Stimulated activated CD4-positive, alpha-beta T cell treated with anti-CD3 and anti-CD28 coated beads, Interleukin-1b, Interleukin-23, amount 100 ng/mL, for 24 hours (primary cell): ENCODE measurements at places on chromosomes 11 and 22.

DNA sequence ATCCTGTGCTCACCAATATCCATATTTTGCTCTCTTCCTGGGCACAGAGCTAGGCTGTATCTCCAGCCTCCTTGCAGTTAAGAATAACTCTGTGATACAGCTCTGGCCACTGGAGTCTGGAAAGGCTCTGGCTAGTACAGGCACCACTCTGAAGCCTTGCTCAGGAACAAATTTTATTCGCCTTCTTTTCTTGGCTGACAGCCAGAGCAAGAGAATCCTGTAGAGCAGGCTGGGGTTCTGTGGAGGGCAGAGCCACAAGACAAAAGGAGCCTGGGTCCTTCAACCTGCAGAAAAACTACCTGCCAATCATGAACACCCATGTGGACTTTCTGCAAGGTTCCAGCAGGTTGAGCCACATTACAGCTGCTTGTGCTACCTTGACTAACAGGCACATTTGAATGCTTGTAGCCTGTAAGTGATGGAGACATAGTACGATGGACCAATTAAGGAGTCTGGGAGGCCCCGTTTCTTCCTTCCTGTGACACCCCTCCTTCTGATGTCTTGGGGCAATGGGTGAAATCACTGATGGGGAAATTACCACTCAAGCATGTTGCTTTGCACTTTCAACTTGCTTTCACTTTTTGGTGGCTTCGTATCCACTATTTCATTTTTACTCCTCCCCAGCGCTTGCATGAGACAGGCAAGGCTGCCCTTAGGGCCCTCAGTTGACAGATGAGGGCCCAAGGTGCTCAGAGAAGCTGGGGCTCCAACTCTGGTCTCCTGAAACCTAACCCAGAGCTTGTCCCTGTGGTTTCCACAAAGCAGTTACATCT lies 267.2 kb upstream of the SYN3 start:
- no peak for DNase-seq

DNA sequence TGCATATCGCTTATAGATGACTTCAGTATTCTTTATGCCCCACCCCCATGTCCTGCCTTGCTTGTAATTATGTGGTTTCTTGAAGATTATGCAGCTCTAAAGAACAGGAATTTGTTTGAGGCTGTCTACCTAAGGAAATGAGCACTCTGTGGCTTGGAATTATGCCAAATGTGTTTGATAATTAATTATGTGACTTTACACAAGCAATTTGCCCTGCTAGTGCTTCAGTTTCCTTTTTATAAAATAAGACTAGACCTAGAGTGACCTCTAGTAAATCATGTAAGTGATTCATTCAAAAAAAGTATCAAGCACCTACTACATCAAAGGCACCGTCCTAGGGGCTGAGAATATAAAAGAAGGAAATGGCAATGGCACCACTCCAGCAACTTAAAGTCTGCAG lies 491.5 kb upstream of the KIRREL3 start:
- DNase-seq = no peak

GRCh38 chr11:26778000-26778757 lies 56.3 kb upstream of the SLC5A12 start:
- DNase-seq = no peak

GRCh38 chr11:131662317-131662972 lies 292.0 kb downstream of the NTM start:
- no peak for DNase-seq

DNA sequence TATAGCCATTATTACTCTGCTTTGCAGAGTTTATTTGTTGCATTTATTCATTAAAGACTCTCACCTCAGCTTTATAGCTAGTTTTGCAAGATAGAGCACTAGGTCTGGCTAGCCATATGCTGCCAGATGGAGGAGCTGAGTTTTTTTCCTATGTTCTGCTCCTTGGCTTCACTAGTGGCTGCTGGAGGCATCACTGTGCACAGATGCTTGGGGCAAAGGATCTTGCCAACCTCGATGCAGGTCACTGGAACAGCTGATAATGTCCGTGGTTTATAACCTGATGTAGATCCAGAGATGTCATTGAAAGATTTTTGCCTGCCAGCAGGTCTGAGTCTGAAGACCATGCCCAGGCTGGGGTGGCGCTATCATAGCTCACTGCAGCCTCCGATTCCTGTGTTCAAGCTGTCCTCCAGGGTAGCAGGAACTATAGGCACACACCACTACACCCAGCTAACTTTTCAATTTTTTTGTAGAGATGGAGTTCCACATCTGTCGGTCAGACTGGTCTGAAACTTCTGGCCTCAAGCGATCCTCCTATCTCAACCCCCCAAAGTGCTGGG lies 63.2 kb downstream of the PACS1 start:
- DNase-seq = no peak

GRCh38 chr11:113201054-113201818 lies 113.1 kb upstream of the TTC12 start:
- DNase-seq = no peak

DNA sequence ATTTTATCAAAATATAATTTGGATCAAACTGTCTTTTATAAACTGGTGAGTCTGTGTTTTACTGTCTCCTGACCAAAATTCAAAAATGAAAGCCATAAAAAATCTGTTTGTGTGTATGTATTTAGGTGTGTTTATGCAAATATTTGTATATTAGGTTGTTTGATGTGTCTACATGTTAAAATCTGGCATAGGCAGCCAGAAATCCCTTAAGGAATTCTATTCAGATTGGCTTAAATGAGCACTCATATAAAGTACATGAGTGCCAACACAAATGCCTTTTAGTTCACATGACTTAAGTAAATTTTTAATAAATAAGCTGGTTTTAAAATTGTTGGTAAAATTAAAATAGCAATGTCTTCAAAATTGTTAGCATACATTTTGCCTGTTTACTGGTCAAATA lies 133.3 kb upstream of the GUCY1A2 start:
- no peak for DNase-seq

DNA sequence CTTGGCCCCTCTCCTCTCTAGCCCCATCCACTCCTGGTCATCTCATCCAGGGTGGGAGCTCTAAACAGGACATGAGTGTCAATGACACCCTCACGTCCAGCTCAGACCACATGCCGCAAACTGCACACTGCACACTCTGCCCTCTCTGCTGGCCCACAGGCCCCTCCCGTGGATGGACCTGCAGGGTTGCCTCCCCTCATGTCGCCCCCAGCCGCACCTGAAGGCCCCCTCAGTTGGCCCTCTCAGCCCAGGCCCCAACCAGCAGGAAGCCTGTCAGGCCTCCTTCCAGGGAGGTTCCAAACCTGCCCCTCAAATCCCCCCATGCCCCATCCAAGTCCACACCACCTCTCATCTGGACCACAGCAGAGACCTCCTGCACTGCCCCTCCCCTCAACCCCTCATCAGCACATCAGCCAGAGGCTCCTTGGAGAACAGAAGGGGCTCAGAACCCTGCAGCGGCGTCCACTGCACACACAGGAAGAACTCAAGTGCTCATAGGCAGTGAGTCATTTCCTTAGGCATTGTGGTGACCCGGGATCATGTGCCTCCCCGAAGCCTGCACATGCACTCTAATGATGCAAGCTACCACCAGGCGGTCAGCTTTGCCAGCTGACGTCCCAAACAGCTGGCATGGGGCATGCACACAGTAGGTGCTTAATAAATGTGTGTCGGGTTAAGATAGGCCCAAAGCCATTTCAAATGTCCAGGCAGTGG lies 12.9 kb upstream of the CDKN1C start:
- DNase-seq = no peak

DNA sequence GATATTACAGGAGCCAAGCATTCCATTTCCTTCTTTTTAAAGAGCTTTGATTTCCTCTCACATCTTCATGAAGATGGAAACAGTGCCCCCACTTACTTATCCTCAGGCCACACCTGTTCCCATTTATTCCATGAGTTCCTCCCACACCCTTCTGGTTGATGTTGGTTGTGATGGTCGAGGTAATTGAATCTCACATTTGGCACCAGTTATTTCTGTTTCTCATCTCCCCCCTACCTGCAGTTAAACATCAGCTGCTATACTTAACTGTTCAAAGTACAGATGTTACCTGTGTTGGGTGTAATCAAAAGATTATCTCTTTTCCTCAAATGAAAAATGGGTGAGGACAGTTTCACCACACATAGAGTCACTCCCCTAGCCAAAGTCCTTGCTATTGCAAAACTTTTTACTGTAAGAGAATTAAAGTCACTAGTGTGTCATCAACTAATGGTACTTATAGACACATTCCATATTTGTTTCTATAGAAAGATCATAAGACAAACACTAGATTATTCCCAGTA lies 1.9 kb downstream of the TMEM45B start:
- no peak for DNase-seq

- DNase-seq = no peak
These were observed 7.2 kb downstream of the GATD1 start for GRCh38 chr11:769887-770641.

DNA sequence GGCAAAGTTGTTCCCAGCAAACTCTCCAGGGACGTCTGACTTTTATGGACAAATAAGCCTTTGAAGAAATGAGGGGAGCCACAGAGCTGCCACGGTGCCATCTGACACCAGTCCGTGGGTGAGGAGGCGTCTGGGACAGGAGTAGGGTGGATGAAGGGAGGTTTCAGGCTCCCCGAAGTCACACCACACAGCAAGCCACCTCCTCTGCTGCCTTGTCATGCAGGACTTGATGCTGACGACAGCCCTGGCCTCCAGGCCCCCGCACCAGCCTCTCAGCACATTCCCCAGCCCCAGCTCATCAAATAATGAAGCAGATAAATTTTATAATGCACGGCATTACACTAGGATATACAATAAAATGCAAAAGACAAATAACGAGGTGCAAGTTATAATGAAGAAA lies 156.5 kb downstream of the CEP164 start:
- no peak for DNase-seq

GRCh38 chr11:60377401-60378136 lies 763 bp upstream of the MS4A7 start:
- DNase-seq = no peak

- no peak for DNase-seq
These were observed 81.8 kb upstream of the SHANK2 start for GRCh38 chr11:71334191-71334590.

GRCh38 chr11:114953039-114953438 lies 274.7 kb downstream of the NXPE2 start:
- DNase-seq = no peak

DNA sequence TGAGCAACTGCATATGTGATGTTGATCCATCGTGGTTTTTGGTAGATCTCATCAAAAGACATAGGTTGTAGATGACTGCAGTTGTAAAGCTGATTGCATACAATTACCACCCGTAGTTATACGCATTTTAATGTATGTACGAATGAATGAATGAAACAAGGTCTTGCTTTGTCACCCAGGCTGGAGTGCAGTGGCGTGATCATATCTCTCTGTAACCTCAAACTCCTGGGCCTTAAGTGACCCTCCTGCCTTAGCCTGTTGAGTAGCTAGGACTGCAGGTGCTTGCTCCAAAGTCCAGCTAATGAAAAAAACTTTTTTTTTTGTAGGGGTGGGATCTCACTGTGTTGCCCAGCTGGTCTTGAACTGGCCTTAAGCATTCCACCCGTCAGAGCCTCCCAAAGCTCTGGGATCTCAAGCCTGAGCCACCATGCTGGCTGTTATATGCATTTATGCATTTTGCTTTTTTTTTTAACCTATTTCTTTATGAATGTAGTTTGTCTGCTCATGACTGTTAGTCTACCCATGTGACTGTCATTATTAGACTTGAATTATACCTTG lies 53.5 kb downstream of the PPP6R3 start:
- no peak for DNase-seq

GRCh38 chr11:39725081-39725480 lies 1734.4 kb downstream of the LRRC4C start:
- DNase-seq = no peak

GRCh38 chr11:132472411-132473172 lies 1059.7 kb downstream of the OPCML start:
- DNase-seq = no peak

DNA sequence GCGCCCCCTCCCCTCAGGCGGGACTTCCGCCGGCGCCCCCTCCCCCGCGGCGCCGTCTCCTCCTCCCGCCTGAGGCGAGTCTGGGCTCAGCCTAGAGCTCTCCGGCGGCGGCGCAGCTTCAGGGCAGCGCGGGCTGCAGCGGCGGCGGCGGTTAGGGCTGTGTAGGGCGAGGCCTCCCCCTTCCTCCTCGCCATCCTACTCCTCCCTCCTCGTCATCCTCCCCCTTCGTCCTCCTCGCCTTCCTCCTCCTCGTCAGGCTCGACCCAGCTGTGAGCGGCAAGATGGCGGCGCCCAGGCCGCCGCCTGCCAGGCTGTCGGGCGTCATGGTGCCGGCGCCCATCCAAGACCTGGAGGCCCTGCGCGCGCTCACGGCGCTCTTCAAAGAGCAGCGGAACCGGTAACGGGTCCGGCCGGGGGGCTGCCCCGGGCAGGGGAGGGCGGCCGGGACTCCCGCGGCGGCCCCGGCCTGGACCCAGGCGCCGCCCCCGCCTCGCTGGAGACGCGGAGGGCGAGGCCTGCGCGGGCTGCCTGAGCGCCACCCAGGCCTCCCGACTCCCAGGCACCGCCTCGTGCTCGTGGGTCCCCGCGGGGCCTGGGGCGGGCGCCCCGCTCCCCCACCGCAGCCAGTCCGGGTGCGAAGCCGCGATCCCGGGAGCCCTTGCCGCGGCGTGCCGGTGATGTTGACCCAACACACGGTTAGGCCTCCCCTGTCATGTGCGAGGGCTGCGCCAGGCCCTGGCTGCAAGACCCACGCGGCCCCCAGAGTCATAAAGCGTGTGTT lies at the start of gene ATXN10:
TSS of gene ATXN10 (plus strand) at position 52 of the 781 bp plus-strand sequence. CDS start at position 282, 230 bp downstream.
- peak; percentile 32 for DNase-seq

DNA sequence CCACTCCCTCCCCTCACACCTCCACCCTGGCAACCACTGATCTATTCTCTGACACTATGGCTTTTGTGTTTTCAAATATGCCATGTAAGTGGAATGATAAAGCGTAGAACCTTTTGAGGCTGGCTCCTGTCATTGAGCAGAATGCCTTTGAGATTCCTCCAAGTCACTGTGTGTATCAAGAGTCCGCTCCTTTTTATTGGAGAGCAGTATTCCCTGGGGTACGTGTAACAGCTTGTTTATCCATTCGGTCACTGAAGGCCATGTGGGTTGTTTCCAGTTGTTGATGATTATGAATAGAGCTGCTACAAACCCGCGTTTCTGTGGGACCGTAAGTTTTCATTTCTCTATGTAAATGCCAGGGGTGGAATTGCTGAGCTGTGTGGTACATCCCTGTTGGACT lies 10.3 kb downstream of the TP53I11 start:
- no peak for DNase-seq

GRCh38 chr22:46676479-46676878 lies 56.3 kb downstream of the GRAMD4 start:
- no peak for DNase-seq
